ENCODE measurements at places on chromosomes 2 and 18.

DNA sequence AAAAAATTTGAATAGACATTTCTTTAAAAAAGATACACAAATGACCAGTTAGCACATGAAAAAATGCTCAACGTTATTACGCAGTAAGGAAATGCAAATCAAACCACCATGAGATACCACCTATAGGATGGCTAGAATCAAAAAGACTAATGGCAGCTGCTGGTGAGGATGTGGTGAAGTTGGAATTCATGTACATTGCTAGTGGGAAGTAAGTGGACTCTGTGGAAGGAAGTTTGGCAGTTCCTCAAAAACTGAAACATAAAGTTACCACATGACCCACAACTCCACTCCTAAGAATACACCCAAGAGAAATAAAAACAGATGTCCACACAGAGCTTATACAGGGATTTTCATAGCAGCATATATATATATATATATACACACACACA, 51.2 kb downstream of the MBP start:
- DNase-seq, result no peak

DNA sequence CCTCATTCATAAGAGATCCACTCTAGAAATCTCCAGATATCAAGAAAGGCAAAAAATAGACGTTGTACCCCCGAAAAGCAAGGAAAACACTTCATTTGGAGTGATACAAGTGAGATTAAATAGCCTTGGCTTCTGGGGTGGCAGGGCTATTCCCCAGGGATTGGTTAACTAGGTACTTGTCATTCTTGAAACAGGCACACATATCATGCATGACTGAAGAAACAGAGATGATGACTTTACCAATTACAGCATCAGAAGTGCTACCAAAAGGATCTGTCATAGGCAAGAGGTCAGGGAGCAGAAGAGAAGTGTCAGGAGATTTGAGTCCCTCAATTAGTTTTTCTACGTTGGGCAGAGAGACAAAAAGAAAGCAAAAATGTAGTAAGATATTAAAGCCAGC, 45.2 kb upstream of the NFU1 start:
- DNase-seq, result peak; percentile 35

DNA sequence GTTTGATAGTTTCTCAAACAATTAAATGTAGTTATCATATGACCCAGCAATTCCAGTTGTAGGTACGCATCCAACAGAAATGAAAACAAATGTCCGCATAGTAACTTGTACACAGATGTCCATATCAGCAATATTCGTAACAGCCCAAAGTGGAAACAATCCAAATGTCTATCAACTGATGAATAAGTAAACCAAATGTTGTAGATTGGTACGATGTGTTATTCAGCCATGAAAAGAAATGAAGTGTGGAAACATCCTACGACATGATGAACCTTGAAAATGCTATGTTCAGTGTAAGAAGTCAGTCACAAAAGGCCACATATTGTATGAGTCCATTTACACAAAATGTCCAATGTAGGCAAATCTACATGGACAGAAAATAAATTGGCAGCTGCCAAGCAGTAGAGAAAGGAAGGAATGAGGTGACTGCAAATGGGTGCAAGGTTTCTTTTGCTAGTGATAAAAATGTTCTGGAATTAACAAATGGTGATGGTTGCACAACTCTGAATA, 26.9 kb downstream of the GAREM1 start:
- DNase-seq, result no peak

- DNase-seq, result no peak
Measured at GRCh38 chr2:43852196-43852730, 13.5 kb downstream of the ABCG8 start.

- peak; percentile 76 for DNase-seq
Measured at GRCh38 chr18:56575819-56576663, 62.4 kb downstream of the TXNL1 start.

- DNase-seq, result no peak
Measured at GRCh38 chr2:147511491-147511948, 333.3 kb upstream of the ACVR2A start.

GRCh38 chr18:12361770-12362378, 15.2 kb downstream of the AFG3L2 start:
- DNase-seq, result no peak

GRCh38 chr18:845152-845819, 33.2 kb upstream of the YES1 start:
- no peak for DNase-seq

DNA sequence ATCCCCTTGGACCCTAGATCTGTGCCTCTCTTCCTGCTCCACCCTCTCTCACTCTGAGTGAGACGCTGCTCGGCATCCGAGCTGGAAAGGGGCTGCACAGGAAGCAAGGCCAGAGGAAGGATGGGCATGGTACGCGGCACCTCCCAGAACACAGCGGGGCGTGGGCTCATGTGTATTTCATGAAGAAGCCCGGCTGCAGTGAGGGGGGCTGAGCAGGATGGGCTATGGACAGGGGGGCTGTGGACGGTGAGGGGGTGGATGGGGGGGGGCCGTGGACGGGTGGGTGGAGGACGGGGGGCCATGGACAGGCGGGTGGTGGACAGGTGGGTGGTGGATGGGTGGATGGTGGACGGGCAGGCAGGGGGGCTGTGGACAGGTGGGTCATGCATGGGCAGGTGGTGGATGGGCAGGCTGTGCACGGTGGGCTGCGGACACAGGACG, 28.5 kb downstream of the SLC66A2 start:
- no peak for DNase-seq

DNA sequence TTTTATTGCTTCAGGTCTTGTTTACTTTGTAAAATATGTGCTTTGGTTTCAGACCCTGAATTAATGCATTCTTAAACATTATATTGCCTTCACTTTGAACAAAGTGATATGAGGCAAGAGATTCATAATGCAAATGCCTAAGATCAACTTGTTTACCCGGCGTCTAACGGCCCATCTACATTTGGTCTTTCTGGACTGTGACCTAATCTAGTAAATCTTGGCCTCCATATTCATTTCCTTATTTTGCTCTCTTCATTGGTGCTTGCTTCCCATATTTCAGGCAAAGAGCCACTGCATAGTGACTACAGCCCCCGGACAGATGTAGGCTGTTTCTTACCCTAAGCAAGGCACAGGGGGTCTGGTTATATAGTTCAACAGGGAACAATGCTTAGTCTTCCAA, 53.0 kb upstream of the SLC39A10 start:
- DNase-seq, result no peak

Measured in NCI-H524 (cell line).